ENCODE measurements at places on chromosomes 12 and 14.

DNA sequence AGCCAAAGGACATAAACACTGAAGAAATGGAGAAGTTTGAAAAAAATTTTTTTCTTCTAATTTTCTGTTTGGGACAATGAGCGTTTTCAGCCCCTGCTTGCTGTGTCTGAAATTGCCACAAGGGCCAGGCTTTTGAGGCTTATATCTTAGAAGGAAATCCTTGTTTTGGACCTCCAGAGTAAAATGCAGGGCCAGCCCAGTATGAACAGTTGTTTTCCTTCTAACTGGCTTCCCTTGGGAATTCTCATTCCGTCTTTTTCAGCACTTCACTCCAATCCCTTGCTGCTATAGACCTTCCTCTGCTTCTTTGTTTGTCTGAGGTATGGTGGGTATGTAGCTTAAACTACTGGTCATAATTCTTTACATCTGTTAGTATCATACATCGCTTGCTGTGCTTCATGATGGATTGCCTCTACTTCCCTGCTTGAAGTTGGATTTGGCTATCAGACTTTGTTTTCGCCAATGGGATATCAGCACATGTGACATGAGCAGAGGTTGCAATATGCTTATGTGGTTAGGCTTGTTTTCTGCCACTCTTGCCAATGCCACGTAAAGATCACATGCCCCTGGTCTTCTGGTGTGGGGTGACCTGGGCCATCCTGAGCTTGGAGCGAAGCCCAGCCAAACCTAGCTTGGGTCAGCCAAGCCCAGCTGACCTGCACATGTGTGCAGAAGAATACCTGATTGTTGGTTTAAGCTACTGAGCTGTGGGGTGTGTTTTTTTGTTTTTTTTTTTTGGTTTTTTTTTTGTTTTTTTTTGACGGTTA lies 64.7 kb downstream of the AVPR1A start:
- DNase-seq = no peak

- no peak for DNase-seq
Measured at GRCh38 chr12:42483521-42483790, 106.1 kb downstream of the PRICKLE1 start.

DNA sequence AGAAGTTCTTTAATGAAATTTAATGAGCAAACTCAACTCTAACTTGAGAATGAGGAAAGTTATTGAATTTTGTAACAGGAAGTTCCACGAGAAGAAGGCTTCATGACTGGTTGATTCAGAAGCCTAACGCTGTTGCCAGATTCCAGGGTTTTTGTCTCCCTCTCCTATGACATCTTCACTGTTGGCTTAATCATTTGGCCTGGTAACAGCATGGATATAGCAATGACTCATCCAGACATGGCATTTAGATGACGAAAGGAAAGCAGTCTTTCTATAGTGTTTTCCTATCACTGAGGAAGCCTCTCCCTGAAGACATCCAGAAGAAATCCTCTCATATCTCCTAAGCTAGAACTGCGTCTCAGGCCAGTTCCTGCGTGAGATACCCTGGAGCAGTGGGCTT lies 9.4 kb upstream of the KCNA1 start:
- DNase-seq = no peak

DNA sequence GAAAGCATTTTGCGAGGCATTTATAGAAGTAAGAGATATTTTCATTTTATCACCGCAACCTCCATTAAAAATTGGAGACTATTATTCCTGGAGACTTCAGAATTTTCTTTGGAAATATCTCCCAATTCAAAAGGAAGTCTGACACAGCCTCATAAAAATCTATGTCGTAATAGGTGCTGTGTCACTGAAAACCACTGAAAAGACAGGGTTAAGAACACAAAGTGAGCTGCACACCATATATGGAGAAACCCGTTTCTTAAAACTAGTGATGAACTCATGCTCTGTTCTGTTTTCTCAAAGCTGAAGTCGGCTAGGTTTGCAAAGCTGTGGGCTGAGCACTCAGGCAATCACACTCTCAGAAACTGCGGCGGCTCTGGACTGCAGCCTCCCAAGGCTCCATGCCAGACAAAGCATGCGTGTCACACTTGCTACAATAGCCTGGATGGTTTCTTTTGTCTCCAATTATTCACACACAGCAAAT lies at the start of gene GLIPR1:
Gene GLIPR1, plus strand, starts transcription at position 287 of the 481 bp plus-strand sequence. Its CDS starts 126 bp downstream, at position 413.
- peak; percentile 42 for DNase-seq

All from activated CD8-positive, alpha-beta memory T cell treated with anti-CD3 and anti-CD28 coated beads for 1 hour (primary cell).